SJCRH30 (cell line): ENCODE measurements at places on chromosomes 7 and 10.

DNA sequence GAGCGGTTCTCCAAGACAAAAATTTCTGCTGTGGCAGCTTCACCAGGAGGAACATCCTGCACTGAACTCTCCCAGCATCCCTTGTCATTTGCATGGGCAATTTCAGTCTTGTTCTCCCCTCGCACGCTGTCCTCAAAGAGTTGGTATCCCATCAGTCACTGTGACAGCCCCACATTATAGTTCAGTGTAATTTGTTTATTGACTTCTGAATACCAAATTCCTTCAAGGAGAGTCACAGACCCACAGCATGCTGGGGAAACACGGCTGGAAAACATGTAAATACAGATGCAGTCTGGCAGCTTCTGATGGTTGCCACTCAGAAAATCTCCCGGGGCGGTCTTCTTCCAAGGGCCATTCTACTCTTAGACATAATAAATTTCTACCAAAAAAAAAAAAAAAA, 151.0 kb upstream of the NEBL start:
- no peak for DNase-seq

DNA sequence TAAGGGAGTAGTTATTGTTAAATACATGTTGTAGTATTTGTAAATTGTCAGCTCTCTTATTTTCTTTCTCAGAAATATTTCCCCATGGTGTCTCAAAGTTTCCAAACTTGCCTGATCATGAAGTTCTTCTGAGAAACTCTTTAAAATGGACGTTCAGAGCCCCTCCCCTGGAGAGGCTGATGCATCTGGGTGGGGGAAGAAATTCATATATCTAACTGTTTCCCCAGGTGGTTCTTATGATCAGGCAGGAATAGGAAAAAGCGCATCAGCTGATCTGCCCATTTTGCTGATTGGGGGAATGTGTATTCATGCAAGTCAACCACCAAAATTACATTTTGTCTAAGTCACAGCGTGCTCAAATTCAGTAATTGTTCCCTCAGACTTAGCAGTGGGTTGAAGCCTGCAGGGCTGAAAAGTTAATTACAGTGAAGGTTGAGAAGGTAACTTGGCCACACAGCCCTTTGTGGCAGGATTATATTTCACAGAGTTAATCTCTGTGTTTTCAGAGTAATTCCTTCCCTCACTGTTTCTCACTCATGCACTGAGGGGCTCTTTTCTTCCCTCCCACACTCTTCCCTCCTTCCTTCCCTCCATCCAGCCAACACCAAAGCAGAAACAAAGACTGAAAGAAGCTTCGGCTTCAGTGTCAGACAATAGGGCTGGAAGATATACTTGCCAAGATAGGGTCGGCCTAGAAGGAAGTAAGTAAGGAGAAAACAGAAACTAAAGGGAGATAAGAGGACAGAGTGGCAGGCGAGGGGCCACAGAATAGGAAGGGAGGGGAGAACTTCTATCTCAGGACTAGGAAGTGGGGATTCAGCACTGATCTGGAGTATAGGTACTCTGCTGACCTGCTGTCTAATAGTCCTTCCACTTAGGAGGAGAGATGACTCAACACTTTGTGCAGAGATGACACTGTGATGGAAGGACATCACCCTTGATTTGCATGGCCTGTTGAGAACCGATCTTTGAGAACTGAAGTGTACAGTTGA, 50.5 kb upstream of the STARD3NL start:
- no peak for DNase-seq

DNA sequence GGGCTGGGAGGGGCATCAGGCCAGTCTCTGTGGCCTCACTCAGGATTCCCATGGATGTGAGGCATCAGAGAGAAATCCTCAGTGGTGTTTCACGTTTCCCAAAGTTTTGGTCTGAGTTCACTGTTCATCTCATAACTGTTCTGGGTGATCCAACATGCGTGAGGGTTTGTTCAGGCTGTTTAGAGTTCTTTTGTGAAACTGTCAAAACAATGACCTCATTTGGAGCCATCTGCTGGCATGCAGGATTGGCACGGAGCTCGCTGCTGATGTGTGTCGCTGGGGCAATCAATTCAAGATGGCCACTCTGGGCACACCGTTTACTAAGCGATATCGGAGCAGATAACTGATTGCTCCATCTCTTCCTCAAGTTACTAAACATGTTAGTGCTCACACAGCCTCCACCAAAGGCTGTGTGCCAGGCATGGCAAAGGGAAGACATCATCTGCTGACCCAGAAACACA, 365.6 kb downstream of the WDR11 start:
- no peak for DNase-seq

GRCh38 chr10:91137011-91137643, 83.3 kb upstream of the PCGF5 start:
- DNase-seq, result no peak

DNA sequence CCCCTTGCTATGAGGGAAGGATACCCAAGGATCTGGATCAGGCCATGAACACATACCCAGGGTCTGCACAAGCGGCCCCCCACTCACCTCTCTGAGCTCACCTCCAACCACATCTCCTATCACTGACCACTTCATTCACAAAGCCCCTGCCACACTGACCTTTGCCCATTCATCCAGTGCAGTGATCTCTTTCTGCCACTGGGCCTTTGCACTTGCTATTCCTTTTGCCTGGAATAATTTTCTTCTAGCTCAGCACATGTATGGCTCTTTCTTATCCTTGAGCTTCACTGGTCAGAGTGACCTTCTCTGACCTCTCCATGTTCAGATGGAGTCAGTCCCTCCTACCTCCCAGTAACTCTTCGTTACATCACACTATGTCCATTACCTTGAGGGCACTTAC, 48.3 kb downstream of the ADRA2A start:
- no peak for DNase-seq
